ENCODE measurements at places on chromosomes 11 and 22. TPM values are rescaled to one million over a fixed set of nuclear protein-coding genes. Genes with fewer than 3 reads are reported as not detected.

Gene ZNF214
- 6.8 TPM for total RNA-seq

DNA sequence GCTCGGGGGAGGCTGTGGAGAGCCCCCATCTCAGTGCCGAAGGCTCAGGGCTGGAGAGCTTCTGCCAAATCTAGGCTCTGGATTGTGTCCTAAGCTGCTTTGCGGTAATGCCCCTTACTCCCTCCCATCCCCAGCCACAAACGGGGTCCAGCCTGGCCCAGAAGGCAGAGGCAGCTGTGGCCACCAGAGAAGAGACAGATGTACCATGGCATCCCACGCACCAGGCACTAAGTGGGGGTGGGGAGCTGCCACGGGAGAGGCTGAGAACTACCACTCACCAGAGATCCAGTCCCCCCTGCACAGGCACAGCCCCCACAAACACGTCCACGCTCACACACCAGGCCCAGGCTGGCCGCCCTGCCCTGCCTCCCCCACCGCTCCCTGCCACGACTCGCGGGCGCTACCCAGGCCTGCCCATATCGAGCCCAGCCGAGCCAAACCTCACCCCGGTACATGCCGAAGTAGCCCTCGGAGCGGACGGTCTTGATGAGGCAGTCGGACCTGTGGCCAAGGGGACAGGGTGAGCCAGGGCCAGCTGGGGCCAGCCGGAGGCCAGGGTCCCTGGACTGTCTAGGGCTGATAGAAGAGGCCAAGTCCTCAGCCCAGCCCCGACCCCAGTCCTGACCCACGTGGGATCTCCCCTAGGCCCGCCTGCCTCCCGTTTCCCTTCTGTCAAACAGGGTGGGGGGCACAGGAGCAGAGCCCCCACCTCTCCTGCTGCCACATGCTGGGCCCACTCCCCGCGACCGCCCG lies 3.9 kb downstream of the SLC25A22 start:
- no peaks in the 10 kb centered on the region for H3K36me3 ChIP-seq
- H3K27ac ChIP-seq: no peak overlapping the region
- DNase-seq: no peak
- H3K27me3 ChIP-seq: no peaks in the 10 kb centered on the region
- peaks cover 13% of the 10 kb centered on the region for H3K4me1 ChIP-seq

- H3K4me1 ChIP-seq: no peaks in the 10 kb centered on the region
- no peak overlapping the region for H3K27ac ChIP-seq
- no peaks in the 10 kb centered on the region for H3K27me3 ChIP-seq
- no peak overlapping the region for H3K4me3 ChIP-seq
- no peaks in the 10 kb centered on the region for H3K36me3 ChIP-seq
- DNase-seq: no peak
Observed at GRCh38 chr11:19080579-19080993, 20.1 kb upstream of the MRGPRX2 start.

DNA sequence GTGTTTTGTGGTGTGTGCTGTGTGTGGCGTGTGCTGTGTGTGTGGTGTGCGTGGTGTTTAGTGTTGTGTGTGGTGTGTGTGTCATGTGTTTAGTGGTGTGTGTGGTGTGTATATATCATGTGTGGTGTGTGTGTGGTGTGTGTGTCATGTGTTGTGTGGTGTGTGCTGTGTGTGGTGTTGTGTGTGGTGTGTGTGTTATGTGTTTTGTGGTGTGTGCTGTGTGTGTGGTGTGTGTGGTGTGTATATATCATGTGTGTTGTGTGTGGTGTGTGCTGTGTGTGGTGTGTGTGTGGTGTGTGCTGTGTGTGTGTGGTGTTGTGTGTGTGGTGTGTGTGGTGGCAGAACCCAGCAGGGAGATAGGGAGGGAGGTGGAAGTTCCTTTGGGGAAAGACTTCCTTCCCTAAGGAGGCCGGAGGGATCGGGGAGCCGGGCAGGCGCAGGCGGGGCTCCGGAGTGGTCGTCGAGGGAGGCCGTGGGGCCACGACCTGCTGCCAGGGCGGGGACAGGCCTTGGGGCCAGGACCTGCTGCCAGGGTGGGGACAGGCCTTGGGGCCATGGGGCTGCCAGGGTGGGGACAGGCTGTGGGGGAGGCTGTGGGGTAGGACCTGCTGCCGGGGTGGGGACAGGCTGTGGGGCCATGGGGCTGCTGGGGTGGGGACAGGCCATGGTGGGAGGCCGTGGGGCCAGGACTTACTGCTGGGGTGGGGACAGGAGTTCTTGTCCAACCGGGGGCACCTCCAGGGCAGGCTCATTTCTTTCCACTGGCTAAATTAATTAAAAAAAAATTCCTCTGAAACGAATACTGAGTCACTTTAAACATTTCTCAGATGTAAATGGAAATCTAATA lies 15.2 kb downstream of the PIM3 start:
- H3K36me3 ChIP-seq: no peaks in the 10 kb centered on the region
- H3K27ac ChIP-seq: peak overlapping the region; percentile 38
- H3K4me3 ChIP-seq: no peak overlapping the region
- peak; percentile 24 for DNase-seq
- peaks cover 2% of the 10 kb centered on the region for H3K4me1 ChIP-seq

- H3K4me1 ChIP-seq: peaks cover 9% of the 10 kb centered on the region
- no peak overlapping the region for H3K27ac ChIP-seq
- H3K36me3 ChIP-seq: no peaks in the 10 kb centered on the region
- DNase-seq: no peak
- H3K4me3 ChIP-seq: no peak overlapping the region
Observed at GRCh38 chr22:27329966-27330645, 471.4 kb downstream of the MN1 start.

- H3K27me3 ChIP-seq: no peaks in the 10 kb centered on the region
- DNase-seq: no peak
- no peaks in the 10 kb centered on the region for H3K36me3 ChIP-seq
- no peaks in the 10 kb centered on the region for H3K4me1 ChIP-seq
Observed at GRCh38 chr11:43681401-43681942, 934 bp downstream of the HSD17B12 start.

DNA sequence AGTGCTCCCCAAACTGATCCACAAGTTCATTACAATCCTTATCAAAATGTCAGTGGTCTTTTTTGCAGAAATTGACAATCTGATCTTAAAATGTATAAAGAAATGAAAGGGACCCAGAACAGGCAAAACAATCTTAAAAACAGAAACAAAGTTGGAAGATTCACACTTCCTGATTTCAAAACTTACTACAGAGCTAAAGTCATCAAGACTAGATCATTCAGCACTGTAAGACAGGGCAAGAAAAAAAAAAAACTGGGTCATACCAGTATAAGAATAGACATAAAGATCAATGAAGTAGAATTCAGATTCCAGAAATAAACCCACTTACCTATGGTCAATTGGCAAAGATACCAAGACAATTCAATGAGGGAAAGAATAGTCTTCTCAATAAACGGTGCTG lies 4.5 kb upstream of the STK33 start:
- H3K36me3 ChIP-seq: no peaks in the 10 kb centered on the region
- no peak overlapping the region for H3K4me3 ChIP-seq
- H3K27me3 ChIP-seq: no peaks in the 10 kb centered on the region

GRCh38 chr11:111454561-111455192 lies 57.5 kb downstream of the BTG4 start:
- DNase-seq: no peak
- H3K4me3 ChIP-seq: no peak overlapping the region
- no peaks in the 10 kb centered on the region for H3K4me1 ChIP-seq
- no peak overlapping the region for H3K27ac ChIP-seq
- no peaks in the 10 kb centered on the region for H3K36me3 ChIP-seq

All from ovary (tissue), 10 donors.